ENCODE measurements at places on chromosomes 11 and 22.

- peak; percentile 28 for DNase-seq
Measured at GRCh38 chr11:122007601-122008071, 108.4 kb downstream of the BLID start.

- DNase-seq, result no peak
Measured at GRCh38 chr11:86487671-86488070, 113.0 kb downstream of the CCDC81 start.

GRCh38 chr11:8282631-8283030 is 19.0 kb upstream of the LMO1 start:
- peak; percentile 90 for DNase-seq

- DNase-seq, result no peak
Measured at GRCh38 chr11:59931688-59932087, 6.5 kb upstream of the OOSP1 start.

GRCh38 chr22:17922925-17923903 is 101.1 kb downstream of the MICAL3 start:
- DNase-seq, result no peak

DNA sequence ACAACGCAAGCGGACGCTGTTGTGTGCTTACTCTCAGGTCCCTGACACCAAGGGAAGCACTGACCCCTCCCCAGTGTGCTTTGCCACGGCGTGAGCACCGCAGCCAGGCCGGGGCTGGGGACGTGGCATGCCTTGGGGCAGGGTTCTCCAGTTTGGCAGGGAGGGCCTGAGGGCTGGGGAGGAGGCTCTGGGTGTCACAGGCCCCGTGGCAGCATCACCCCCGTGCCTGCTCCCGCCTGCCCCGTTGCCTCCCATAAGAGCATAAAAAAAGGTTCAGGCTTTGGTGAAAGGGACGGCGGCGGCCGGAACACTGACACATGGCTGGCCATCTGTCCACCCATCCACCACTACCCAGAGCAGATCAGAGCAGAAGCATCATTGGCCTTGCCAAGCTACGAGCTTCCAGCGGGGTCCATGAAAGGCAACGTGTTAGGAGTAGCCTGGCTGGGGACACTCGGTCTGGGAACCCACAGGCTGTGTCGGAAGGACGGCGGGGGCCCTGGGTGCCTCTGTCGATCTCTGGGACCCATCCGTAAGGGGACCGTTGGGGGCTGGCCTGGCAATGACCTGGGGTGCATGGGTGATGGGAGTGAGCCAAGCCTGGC is 183.0 kb downstream of the IGLL1 start:
- DNase-seq, result no peak

DNA sequence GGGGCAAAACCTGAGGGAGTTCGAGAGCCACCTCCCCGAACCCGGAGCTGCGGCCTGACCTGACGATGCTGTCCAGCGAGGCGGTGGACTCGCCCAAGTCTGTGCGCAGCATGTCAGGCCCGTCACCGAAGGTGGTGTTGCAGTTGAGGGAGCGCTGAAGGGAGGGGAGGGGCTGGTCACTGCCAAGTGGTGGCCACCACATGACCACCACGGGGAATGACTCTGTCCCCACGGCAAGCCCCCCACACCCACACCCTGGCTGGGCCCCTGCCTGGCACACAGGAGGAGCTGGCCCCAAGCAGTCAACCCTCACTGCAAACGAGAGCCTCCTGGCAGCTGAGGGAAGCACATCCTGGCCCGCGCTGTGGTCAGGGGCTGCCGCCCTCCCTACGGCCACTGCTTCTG is 30.8 kb downstream of the TRMU start:
- DNase-seq, result no peak

- DNase-seq, result peak; percentile 2
Measured at GRCh38 chr11:57131080-57131790, 50.5 kb upstream of the LRRC55 start.

DNA sequence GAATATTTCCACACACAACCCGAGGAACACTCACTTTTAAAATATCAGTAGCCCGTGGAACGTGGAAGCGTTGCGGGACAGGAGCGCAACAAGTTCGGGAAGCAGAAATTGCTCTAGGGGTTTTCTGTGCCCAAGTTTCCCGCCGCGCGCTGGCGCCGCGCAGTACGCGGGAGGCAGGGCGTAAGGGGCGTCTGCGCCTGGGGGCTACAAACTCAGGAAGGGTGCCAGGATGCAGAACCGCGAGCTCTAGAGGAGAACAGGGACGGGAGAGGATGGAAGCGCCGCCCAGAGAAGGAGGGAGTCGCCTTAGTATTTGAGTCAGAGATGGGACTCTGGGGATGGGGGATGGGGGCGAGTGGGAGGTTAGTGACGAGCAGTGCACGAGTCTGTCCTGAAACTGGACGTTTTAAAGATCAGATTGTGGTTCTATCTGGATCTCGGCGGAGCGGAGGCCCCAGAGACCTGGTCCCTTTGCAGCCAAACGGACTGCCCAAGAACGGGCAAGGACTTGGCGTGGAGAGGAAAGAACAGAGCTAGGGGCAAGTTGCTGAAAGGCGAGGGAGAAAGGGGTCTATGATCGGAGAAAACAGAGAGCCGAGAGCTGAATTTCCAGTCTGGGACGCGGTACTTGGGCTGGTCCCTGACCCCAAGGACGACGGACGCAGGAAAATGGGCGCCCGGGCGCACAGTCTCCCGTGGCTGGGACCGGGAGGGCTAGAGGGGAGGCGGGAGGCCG is 4.7 kb downstream of the BSX start:
- peak; percentile 11 for DNase-seq

- no peak for DNase-seq
Measured at GRCh38 chr11:61287338-61287977, 7.7 kb downstream of the VWCE start.

- DNase-seq, result no peak
Measured at GRCh38 chr11:102653744-102654291, 28.7 kb upstream of the MMP20 start.

DNA sequence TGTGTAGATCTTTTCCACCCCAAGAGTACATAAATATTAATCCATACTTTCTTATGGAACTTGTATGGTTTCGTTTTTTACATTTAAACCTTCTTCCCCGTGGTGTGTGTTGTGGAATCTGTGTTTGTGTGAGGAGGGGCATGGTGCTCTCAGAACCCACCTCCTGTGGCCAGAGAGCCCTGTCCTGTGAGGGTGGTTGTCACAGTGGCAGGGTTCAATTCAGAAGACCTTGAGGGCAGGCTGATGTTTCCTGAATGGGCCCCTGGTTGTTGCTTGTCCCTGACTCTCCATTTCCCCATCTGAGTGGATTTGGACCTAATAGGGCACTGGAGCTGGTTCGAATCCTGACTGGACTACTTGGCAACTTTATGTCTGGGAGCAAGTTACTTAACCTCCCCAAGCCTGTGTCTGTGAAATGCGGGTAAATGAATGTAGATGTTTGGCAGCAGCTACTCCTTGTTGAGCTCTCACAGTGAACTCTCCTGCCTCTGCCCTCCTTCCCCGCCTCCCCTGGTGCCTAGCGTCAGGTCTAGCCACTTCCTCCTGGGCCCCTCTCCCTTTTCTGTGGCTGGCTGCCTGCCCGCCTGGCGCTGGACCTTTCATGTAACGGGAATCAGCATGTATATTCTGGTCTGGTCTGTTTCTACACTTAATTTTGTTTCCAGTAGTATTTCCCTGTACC is 7.3 kb downstream of the NEAT1 start:
- no peak for DNase-seq

DNA sequence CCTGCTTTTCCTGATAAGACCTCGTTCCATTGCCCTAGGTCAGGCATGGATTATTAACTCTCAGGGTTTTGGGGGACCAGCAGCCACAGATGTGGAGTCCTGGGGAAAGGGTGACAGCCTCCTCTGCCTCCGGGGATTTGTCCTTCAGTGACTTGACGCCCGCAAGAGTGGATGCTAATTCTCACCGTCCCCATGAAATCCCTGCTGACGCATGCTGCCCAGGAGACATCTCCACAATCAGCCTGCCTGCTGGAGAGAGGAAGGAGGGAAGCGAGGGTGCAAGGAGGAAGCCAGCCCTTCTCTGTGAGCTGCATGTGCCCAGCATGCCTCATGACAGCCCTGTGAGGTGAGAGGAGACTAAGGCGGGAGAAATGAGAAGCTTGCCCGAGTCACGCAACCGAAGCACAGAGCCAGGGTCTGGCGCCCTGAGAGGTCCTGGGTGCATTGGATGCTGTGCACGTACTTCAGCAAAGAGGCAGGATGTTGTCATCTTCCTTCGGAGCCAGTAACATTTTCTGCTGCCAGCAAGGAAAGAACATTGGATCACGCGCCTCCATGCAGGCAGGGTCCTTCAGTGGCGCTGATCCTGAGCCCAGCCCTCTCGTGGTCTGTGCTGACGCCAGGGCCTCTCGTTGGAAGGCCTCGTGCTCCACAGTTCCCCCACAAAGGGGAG is 27.3 kb upstream of the KRTAP5-6 start:
- DNase-seq, result no peak

- DNase-seq, result no peak
Measured at GRCh38 chr22:29291215-29291614, 15.2 kb upstream of the GAS2L1 start.

GRCh38 chr11:73761403-73761945 is 600 bp upstream of the RAB6A start:
- no peak for DNase-seq

DNA sequence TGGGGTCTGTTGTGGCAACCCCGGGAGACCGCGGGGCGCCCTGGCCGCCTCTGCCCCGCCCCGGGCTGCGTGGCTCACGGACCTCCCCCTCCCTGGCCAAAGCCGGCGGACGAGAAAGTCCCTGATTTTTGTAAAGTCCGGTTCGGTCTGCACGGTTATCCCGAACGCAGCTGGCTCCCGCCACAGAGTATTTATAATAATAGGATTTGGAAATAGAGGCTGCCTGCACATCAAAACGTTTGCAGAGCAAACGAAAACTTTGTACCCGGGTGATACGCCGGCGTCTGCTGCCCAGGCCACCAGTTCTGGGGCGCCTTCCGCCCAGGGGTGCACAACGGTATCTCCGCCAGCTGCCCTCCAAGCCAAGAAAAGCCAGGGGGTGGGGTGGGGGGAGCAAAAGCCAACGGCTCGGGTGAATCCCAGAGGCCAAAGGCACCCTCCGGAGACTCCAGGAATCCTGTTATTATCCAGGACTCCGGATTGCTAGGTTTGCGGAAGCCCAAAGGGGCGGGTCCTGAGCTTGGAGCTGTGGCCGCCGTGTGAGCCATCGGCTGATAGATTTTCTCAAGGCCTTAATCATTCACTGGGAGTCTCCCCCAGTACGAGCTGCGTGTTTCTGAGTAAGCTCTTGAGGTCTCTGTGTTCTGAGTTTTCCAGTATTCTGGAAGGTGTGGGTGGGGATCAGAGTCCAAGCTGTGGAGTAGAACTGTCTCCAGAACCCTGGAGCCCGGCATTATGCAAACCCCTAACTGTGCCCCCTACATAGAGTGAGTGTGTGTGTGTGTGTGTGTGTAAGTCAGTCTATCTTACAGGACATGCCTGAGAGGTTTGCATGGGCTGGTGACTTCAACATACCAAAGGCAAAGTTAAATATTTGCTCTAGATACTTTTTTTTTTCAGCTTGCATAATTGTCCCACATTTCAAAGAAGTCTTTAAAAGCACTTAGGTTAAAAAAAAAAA is 673 bp upstream of the SHANK2 start:
- DNase-seq, result no peak

DNA sequence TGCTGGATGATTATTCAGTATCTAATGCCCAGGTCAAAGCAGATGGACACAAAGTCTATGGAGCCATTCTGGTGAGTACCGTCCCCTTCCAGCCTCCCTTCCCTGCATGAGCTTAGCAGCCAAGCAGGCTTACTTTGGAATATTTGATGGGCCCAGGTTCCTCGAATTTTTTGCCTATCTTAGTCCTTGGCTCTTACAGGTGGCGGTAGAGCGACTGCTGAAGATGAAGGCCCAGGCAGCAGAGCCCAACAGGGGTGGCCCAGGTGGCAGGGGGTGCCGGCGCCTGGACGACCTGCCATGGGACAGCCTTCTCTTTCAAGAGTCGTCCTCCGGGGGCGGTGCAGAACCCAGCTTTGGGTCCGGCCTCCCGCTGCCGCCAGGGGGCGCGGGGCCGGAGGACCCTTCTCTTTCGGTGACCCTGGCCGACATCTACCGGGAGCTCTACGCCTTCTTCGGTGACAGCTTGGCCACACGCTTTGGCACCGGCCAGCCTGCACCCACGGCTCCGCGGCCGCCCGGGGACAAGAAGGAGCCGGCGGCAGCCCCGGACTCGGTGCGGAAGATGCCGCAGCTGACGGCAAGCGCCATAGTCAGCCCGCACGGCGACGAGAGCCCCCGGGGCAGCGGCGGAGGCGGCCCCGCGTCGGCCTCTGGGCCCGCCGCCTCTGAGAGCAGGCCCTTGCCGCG is 741 bp upstream of the TMEM179B start:
- DNase-seq, result peak; percentile 80

GRCh38 chr11:128957202-128957482 is 14.5 kb upstream of the TP53AIP1 start:
- no peak for DNase-seq

DNA sequence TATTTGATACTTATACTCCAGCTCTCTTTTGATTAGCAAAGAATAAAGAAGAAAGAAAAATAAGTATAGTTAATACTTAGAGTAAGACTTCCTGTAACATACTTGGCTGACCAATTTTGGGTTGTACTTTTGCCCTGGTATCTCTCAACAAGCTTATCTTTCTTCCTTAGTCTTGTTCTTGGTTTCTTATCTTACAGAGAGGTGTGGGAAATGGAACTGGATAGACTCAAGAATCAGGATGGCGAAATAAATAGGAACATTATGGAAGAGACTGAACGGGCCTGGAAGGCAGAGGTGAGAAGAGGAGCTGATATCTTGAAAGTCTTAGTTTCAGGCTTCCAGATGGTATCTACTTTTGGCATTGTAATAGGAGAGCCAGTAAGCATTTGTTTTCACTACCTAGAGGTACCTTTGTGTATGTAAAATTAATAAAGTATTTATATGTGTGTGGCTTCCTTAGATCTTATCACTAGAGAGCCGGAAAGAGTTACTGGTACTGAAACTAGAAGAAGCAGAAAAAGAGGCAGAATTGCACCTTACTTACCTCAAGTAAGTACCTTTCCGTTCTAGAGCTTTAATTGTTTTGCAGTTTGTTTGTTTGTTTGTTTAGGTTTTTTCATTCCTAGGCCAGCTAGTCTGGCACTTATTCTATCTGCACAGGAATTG is 11.3 kb upstream of the BACE1-AS start:
- DNase-seq, result no peak

- no peak for DNase-seq
Measured at GRCh38 chr11:6604790-6605189, 1.2 kb downstream of the ILK start.

DNA sequence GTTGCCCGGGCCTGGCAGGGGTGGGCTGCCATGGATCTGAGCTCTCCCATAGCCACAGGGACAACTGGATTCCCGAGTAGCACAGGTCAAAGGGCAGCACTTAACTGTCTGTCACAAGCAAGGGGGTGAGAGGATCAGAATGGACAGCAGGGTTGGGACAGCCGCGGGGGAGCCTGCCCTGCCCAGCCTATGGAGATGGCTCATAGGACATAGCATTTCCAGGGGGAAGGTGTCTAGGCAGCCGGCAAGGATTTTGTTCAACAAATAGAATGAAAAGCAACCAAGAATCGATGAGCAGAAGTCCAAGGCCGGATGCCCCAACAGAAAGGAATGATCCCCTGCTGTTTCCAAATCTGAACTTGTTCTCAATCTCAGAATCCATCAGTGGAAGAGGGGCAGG is 92.9 kb downstream of the RPS6KA4 start:
- DNase-seq, result no peak
